ENCODE measurements at places on chromosomes 12 and 14.

- DNase-seq: no peak
Observed at GRCh38 chr14:94738751-94739150, 31.2 kb downstream of the GSC start.

- peak; percentile 51 for DNase-seq
Observed at GRCh38 chr12:43336962-43337555, 214.9 kb downstream of the ADAMTS20 start.

GRCh38 chr14:95500201-95500681 is 16.2 kb downstream of the SYNE3 start:
- no peak for DNase-seq

GRCh38 chr14:22839159-22839779 is 2.9 kb downstream of the MMP14 start:
- no peak for DNase-seq

- DNase-seq: no peak
Observed at GRCh38 chr12:71935594-71935993, 3.1 kb upstream of the TPH2 start.

- DNase-seq: no peak
Observed at GRCh38 chr12:11559626-11560340, 89.7 kb upstream of the ETV6 start.

GRCh38 chr12:124352839-124353238 is 57.9 kb downstream of the RFLNA start:
- DNase-seq: peak; percentile 42

- DNase-seq: no peak
Observed at GRCh38 chr12:57476162-57476992, 3.3 kb downstream of the ARHGAP9 start.

DNA sequence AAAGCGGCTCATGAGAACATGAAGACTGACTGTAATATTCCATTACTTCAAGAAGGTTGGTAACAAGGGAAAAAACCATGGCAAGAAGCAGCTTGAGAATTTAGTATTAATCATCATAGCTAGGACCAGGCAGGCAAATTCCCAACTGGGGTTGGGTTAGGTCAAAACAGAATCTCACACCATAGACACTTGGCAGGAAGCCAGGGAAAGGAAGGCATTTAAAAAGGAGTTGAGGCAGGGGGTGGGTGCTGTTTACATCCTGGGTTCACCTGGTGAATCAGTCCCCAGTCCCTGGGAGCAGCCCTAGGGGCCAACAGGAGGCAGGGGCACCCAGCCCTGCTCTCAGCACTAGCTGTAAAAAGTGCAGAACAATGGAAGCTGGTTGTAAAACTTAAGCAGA is 108.6 kb downstream of the EGLN3 start:
- no peak for DNase-seq

- no peak for DNase-seq
Observed at GRCh38 chr12:114686773-114687500, 3.0 kb upstream of the TBX3 start.

- no peak for DNase-seq
Observed at GRCh38 chr12:12331244-12331771, 18.7 kb downstream of the MANSC1 start.

- DNase-seq: no peak
Observed at GRCh38 chr12:106285982-106286381, 16.6 kb upstream of the TCP11L2 start.

DNA sequence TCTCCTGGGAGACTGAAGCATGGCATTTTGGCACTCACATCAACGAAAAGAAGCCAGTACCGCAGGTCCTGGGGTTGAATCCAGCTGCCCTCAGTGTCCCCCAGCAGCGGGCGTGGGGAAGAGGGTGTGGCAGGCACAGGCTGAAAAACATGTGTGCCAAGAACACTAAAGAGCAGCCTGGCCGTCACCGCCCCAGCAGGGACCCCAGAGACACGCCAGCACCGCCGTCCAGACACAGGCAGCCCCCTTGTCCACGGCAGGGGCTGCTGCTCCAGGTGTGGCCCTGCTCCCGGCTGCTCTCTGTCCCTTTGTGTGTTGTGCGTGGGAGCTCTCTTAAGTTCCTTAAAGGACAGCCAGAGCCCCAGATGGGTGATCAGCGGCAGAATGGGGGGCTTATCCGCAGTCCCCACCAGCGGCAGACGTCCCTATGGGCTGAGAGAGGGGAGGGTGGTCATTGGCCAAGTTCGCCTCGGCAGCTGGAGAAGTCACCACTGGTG is 556 bp downstream of the PHETA1 start:
- peak; percentile 18 for DNase-seq

DNA sequence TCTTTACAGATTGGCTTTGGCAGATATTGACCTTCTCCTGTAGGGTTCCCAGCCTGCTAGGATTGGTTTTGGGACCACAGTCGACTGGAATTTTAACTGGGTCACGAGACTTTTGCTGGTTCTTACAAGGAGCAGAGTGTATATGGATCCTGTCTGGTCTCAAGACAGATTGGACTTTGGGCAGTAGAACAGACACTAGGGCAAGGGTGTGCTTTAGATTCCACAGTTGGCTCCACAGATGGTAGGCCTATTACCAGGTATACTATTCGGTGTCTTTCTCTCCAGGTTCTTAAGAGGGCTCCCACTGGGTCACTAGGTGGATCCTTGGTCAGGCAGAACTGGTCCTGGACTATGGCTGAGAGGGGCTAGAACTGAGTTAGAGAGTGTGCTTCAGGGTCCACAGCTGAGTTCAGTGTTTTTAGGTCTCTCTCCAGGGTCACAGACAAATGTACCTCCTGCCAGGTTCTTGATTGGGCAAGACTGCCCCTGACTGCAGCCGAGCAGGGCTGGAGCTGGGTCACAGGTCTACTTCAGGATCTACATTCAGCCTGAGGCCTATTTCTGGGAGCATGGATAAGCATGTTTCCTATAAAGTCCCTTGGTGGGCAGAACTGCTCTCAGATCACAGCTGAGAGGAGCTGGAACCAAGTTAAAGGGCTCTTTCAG is 460.2 kb downstream of the TMEM117 start:
- no peak for DNase-seq

GRCh38 chr12:78886719-78887407 is 22.3 kb downstream of the SYT1 start:
- peak; percentile 73 for DNase-seq

DNA sequence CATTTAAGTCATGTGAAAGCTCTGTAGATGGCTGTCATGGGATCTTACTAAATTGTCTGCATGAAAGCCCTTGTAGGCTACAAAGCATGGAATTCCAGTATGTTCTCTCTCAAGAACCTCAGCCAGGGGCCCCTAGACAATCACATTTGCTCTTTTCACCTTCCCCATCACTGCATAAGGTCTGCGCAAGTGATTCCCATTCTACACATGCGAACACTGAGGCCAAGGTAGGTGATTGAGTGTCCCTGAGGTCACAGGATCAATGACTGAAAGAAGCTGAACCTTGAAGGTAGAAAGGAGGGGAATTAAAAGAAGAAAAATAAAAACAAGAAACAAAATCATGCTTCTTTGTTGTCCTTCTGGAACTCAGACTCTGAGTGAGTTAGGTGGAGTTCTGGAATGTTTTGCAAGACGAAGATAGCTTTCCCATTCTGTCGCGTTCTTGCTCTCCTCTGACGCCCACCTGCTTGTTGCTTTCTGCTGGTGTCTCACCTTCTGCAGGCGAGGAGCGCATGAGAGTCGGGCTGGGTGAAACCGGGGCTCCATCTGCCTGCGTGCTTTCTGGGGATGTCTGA is 79.9 kb downstream of the SPRING1 start:
- no peak for DNase-seq

- DNase-seq: no peak
Observed at GRCh38 chr14:90341784-90342183, 10.0 kb upstream of the NRDE2 start.

DNA sequence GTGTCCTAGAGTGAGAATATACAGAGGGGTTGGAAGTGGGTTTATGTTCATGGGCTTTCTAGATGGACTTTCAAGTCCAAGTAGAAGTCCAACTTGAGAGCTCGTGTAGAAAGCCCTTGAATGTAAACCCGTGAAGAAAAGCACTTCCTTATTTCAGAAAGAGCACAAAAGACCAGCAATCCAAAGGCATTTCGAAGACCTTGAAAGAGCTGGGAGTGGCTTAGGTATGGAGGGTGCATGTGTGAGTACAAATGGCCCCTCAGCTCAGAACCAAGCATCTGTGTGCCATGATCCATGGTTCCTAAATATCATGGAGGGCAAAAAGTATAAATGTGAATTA is 160.7 kb downstream of the ETV6 start:
- no peak for DNase-seq

GRCh38 chr12:104852896-104853295 is 105.2 kb downstream of the SLC41A2 start:
- DNase-seq: no peak

DNA sequence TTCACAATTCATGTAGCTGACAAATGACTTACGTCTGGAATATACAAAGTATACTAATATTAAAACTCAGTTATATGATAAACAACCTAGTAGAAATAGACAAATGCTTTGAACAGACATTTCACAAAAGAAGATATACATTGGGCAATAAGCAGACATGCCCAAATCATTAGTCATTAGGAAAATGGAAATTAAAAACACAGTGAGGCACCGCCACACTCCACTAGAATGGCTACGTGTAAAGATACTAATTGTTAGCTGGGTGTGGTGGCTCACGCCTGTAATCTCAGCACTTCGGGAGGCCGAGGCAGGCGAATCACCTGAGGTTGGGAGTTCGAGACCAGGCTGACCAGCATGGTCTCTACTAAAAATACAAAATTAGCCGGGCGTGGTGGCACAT is 248.9 kb upstream of the TMEM132C start:
- DNase-seq: no peak

- DNase-seq: no peak
Observed at GRCh38 chr14:82094829-82095345, 561.2 kb upstream of the SEL1L start.

DNA sequence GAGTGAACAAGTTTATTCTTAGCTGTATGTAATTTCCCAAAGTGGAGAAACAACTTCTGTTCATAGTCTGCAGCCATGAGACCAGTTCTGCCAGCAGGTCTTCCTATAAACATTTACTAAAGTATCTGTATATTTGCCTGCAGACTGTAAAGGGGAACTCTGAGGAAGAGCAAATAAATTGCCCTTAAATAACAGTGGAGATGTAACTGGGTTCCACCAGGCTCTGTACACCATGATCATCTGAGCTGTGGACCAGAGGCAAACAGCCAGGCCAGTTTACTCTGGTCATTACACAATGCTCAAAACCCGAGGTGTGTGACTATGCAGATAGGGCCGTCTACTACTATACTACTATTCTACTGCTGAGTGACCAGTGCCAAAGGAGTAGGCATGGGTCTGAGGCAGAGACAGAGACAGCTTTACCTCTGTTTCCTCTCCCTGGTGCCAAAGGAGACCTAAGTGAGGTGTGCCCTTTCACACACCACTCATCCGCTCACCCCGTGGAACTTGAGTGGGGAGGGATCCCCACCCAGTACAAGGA is 21.1 kb upstream of the CERS5 start:
- no peak for DNase-seq
